ENCODE measurements at places on chromosomes 5 and 9.

DNA sequence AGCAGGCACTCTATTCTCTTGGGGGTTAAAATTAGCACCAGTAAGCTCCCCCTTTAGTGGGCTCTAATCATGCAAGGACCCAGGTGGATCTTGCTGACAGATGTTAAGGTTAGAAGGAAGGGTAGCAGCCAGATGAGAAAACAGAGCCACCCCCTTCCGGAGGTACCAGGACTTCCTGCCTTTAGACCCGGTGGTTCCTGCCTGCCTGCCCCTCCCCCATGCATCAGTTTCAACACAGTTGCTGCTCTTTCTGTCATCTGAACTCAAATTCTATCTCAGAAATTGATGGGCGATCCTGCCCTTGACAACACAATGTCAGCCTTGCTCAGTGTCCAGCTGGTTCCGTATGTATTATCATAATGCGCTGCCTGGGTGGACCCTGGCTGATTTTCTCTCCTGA is 287.3 kb downstream of the EBF1 start:
- no peaks in the 10 kb centered on the region for H3K27me3 ChIP-seq
- H3K27ac ChIP-seq, result no peak overlapping the region
- H3K4me3 ChIP-seq, result no peak overlapping the region
- H3K4me1 ChIP-seq, result no peaks in the 10 kb centered on the region
- no peaks in the 10 kb centered on the region for H3K36me3 ChIP-seq

DNA sequence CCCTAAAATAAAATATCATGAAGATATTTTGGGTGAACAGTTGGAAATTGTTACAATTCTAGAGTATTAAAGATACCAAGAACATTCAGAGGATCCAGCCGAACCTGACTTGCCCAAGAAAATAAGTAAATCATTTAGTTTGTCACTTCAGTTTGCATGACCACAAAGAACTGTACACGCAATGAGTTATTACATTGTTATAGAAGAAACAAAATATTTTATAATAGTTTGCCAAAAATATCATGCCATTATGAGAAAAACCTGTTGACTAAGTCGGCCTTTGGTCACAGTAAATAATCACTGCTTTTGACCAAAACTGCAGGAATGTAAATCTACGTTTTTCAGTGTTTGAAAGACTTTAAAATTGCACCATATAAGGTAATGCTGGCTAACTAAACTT is 27.9 kb downstream of the TRIO start:
- no peaks in the 10 kb centered on the region for H3K27me3 ChIP-seq
- H3K4me1 ChIP-seq, result peaks cover 99% of the 10 kb centered on the region
- no peak for DNase-seq
- H3K36me3 ChIP-seq, result no peaks in the 10 kb centered on the region

DNA sequence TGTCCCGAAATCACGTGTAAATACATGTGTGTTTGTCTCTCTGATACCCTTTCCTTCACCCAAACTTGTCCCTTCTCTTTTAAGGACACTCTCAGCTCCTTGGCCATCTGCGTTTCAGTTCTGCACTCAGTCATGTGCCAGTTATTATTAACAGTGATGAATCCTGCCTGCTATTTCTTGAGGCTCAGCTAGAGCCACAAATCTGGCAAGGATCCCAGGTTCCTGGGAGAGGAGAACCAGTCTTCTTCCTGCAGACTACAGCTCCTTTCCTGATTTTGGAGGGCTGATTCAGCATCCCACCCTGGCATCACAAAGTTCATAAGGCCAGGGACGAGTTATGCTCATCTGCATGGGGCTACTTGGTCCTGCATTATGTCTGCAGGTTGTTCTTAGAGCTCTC is 5.6 kb downstream of the MAMDC2 start:
- no peak overlapping the region for H3K4me3 ChIP-seq
- no peak for DNase-seq
- H3K27me3 ChIP-seq, result peaks cover 4% of the 10 kb centered on the region
- H3K4me1 ChIP-seq, result no peaks in the 10 kb centered on the region
- no peak overlapping the region for H3K27ac ChIP-seq

DNA sequence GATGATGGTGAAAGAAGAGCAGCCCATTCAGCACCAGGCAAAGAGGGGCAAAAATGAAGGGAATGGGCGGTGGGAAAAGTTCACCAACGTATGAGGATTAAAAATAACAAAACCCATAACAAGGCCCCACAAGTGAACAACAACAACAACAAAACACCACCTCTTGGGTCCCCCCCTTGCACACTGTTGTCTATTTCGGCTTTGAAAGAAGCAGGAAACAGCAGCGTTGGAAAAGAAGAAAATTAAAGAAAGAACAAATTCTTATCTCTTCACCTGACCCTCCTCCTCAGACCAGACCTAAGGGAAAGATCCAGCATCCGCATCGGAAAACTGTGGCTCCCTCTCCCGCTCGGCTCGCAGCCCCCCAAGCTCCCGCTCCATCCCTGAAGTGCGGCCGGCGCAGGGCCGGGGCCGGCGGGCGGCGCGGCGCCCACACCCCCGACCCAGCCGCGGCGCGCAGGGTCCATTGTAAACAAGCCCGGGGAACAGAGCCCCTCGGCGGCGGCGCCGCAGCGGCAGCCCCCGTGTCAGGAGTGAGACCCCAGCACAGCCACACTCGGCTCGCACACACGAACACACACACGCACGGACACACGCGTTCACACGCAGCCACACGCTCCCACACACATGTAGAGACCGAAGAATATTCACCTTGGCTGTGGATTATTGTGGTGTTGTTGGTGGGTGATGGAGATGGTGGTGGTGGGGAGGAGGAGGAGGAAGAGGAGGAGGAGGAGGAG is 535 bp downstream of the RFX3 start:
- H3K27me3 ChIP-seq, result no peaks in the 10 kb centered on the region
- H3K4me1 ChIP-seq, result peaks cover 52% of the 10 kb centered on the region

GRCh38 chr9:135242406-135242805 is 154.9 kb downstream of the OLFM1 start:
- H3K27me3 ChIP-seq, result peaks cover 68% of the 10 kb centered on the region
- no peak overlapping the region for H3K27ac ChIP-seq
- DNase-seq, result no peak
- H3K36me3 ChIP-seq, result no peaks in the 10 kb centered on the region
- no peak overlapping the region for H3K4me3 ChIP-seq

DNA sequence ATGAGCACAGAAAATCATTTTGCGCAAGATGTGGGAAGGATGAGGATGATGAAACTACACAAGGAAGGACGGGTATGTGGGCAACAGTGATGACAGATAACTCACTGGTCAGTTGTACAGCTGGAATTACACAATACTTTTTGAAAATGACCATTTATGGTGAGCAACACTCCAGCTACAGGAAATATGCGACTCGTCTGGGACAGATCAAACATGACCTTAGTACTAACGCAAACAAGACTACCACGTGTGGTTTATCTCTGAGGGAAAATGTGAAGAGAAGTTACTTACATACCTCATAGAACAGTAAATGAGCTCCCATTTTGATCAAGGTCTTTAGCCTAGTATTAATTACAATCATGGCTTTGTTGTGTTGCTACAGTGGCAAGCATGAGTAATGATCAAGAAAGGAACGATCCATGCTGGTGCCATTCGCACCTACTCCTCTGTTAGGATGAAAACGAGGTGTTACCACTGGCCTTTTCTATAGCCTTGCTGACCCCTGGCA is 456.9 kb downstream of the BNC2 start:
- H3K27me3 ChIP-seq, result no peaks in the 10 kb centered on the region
- H3K4me3 ChIP-seq, result no peak overlapping the region
- H3K27ac ChIP-seq, result no peak overlapping the region
- DNase-seq, result peak; percentile 95
- peaks cover 18% of the 10 kb centered on the region for H3K4me1 ChIP-seq

DNA sequence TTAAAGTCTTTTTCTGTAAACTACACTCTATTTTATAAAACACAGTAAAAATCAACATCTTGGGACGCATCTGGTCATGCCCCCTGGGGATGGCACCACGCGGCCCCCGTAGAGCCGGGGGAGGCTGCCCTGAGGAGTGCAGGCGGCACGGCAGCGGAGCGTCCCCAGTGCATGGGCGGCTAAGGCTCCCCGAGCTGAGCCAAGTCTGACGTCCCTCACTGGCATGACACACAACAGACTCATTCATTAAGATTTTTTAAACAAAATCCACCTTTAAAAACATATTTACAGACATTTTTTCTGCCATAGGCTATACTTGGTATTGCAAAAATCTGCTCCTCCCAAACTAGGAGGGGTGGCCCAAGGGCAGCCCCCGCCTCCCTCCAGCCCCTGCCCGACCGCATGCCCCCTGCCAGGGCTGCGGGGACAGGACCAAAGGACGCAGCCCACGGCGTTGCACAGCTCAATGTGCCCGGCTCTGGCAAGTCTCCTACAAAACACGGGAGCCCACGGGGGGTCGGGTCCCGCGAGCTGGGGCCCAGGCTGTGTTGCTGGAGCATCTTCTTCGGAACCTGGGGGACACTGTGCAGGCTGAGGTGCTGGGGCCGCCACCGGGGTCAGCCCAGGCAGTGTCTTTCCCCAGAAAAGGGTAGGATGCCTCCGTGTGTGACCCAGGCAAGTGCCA is 11.8 kb upstream of the SEC16A start:
- H3K36me3 ChIP-seq, result no peaks in the 10 kb centered on the region
- H3K4me3 ChIP-seq, result no peak overlapping the region
- H3K27me3 ChIP-seq, result peaks cover 24% of the 10 kb centered on the region

GRCh38 chr5:132250547-132250946 is 6.9 kb upstream of the PDLIM4 start:
- no peak for DNase-seq
- H3K4me1 ChIP-seq, result no peaks in the 10 kb centered on the region
- H3K4me3 ChIP-seq, result no peak overlapping the region
- peaks cover 2% of the 10 kb centered on the region for H3K27me3 ChIP-seq

- no peak for DNase-seq
- H3K27ac ChIP-seq, result no peak overlapping the region
- H3K4me3 ChIP-seq, result no peak overlapping the region
- peaks cover 17% of the 10 kb centered on the region for H3K4me1 ChIP-seq
- no peaks in the 10 kb centered on the region for H3K27me3 ChIP-seq
Observed at GRCh38 chr5:93894601-93895354, 153.4 kb upstream of the POU5F2 start.

- H3K4me3 ChIP-seq, result no peak overlapping the region
- no peaks in the 10 kb centered on the region for H3K27me3 ChIP-seq
- no peaks in the 10 kb centered on the region for H3K36me3 ChIP-seq
Observed at GRCh38 chr5:68116868-68117411, 98.6 kb upstream of the PIK3R1 start.
